CD4-positive, alpha-beta T cell (primary cell): ENCODE measurements at places on chromosomes 5 and 9.
A peak's percentile ranks its signal among the peaks of the same experiment; 100 is the strongest.

GRCh38 chr9:116939614-116940013 is 252.5 kb downstream of the TRIM32 start:
- DNase-seq: no peak

DNA sequence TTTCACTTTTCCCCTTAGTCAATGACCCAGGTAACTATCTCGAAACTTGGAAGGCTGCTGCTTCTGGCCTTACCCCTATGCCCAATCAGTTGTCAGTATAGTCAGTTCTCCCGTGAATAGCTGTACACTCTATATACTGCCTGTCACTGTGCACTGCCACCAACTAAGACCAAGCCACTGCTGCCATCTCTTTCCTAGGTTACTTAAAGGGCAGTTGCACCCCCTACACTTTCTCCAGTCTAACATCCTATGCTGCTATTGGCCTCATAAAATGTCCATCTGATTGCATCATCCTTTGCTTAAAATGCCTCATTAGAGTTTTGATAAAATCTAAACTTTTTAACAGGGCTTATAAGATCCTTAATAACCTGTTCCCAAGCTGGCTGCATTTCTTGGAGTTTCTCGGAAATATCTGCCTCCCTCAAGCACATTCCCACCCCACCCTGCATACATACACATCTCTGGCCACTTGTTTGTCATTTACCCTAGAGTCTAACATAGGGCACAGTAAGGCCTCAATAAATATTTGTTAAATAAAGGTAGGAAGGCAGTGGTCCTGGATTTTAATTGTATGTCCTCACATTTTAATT is 32.8 kb upstream of the TNFAIP8 start:
- no peak for DNase-seq

GRCh38 chr9:16815079-16815478 is 55.4 kb downstream of the BNC2 start:
- DNase-seq: no peak

GRCh38 chr5:123786411-123786810 is 274.4 kb downstream of the CSNK1G3 start:
- DNase-seq: no peak

DNA sequence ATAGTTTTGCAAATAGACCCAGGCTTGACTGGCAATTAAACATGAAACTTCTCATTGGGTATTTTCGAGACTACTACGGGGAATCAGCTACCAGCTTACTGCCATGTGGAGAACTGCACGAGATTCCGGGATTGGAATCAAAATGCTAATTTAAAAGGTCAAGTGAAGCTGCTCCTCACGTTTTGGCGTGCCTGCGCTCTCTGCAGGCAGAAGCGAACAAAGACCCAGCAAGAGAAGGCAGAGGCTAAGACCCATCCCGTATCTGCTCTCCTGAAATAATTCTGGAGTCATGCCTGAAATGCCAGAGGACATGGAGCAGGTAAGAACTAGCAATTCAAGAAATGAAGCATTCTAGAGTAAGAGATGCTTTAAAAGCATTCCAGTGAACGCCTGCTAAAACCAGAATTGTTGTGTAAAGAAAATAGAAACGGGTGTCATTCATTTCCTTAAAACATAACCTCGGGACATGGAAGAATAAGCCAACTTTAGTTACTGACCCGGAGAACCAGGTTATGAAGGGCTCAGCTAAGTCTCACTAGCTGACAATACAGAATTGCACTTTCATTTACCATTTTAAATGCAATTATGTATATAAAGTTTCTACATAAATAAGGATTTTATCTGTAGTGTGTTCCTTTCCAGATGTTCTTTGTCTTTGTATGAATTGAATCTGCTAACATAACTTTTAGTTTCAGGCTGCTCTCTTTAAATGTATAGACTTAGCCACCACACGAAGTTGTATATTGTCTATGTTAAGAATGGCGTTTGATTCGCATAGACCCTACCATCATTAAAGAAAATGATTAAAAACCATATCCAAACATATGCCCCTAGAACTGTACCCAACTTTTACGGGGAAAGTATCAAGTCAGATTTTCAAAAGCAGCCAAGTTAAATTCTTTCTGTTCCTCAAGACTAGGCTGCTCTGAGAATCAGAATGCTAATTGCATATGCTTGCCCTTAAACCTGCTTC is 2.0 kb upstream of the MAT2B start:
- peak; percentile 62 for DNase-seq

- DNase-seq: no peak
Measured at GRCh38 chr9:133640580-133641395, 4.6 kb downstream of the DBH start.

DNA sequence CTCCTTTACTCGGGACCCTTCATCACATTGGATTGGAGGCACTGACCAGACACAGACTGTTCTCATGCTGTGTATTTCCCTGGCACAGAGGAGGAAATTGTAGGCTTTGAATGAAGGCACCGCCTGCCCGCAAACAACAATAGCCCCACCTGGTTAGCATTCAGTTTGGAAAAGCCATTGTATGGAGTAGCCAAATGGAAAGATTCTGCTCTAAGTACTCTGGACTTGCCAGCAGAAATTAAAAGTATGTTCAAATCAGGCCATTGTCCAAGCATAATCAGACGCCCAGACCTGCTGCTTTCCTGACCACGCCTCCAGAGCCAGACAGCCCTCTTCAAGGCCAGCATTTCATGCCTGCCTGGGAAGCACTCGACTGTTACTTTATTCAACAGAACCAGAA is 8.0 kb upstream of the SEMA4D start:
- no peak for DNase-seq

- peak; percentile 87 for DNase-seq
Measured at GRCh38 chr5:132425009-132425937, 55.8 kb downstream of the SLC22A5 start.

GRCh38 chr9:106916466-106917235 is 53.7 kb downstream of the ZNF462 start:
- no peak for DNase-seq

DNA sequence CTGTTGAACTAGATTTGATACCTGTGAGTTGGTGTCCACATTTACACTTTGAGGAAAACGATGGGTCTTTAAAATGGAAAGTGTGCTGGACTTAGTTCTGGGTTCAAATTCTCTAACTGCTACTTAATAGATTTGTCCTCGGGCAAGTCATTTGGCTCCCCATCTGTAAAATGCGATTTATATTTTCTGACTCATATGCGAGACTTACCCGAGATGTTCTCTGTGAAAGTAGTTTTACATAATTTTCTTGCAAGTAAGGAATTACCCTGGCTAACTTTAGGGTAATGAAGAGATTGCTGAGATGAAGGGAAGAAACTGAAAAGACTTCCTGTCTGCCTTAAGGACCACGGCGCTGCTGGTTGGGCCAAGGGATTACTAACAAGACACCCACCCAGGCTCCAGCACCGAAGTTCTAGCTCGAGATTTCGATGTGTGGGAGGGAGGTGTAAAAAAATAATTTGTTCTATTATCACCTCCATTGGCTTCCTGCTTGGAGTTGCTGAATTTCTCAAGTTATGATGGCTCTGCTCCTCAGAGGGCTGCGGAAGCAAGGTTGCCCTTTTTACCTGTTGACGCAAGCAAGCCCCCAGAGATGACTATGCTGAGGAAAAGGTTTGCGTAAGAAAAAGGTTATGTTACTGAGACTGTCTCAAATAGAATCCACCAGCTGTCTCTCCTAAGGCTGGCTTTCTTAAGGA is 24.1 kb downstream of the PCSK1 start:
- DNase-seq: no peak

DNA sequence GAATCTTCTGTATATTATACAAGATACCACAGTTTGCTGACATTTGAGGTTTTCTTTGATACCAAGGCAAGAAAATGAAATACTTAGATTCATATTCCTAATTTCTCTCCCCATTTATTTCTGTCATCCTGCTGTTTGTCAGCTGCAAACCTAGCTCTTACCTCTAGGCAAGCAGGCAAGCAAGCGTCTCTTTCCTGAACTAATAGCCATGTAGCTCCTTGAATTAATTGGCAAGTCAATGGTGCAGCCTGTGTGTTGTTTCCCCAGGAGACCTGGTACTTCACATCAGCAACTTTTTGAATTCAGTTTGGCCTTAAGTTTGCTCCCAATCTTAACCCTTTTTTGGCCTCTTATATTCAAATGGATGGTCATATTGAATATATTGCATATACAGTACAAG is 573.6 kb upstream of the ARRDC3 start:
- DNase-seq: no peak

- DNase-seq: no peak
Measured at GRCh38 chr5:38538161-38538560, 18.3 kb downstream of the LIFR start.

- peak; percentile 58 for DNase-seq
Measured at GRCh38 chr9:93091453-93092081, 4.5 kb upstream of the CARD19 start.

- no peak for DNase-seq
Measured at GRCh38 chr5:38381361-38381760, 123.0 kb downstream of the EGFLAM start.

DNA sequence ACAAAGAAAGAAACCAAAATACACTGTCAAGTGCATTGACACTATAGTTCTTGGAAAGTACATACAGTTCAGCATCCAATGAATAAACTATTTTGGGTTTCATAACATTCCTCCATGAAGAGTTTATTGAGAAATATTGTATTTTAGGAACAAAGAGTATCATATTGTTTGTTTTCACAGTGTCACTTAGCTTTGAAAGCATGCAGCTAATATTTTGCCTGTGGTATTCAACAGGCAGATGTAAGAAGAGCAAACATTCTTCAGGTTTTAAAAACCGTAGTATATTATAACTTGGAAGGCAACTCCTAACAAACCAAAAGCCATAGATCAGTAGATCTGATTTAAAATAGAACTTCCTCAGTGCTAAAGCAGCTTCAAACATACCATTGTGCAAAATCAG is 4.5 kb downstream of the PRELID2 start:
- DNase-seq: no peak

DNA sequence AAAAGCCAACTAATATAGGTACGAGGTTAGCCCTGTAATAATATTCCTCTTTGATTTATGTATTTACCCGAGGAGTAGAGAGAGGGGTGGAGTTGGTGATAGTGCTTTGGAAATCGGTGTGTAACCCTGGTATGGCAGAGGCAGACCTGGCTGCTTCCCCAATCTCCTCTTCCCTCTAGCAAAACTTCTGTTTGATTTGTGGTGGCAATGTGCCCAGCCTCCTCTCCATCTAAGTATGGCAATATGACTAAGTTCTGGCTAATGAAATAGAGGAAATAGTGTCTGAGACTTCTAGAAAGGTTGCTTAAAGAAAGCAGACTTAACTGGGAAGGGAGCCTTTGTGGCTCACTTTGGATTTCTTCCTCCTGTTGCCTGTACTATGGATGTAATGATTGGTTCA is 491.1 kb downstream of the ENC1 start:
- DNase-seq: no peak

- DNase-seq: peak; percentile 14
Measured at GRCh38 chr5:157464519-157465171, 4.6 kb downstream of the NIPAL4 start.

DNA sequence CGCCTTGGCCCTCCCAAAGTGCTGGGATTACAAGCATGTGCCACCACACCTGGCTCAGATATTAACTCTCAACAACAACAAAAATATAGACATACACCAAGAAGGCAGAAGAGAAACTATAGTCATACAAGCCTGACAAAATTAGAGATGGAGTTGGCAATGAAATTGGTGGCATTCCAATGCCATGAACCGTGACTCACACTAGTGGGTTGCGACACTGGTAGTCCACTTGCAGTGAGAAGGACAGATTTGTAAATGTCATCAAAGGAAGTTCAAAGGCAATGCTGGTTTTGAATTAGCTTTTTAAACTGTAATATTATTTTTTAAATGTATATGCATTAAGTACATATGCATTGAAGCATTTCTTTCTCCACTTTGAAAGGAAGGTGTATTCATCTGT is 8.5 kb upstream of the DNAJC25 start:
- DNase-seq: no peak

DNA sequence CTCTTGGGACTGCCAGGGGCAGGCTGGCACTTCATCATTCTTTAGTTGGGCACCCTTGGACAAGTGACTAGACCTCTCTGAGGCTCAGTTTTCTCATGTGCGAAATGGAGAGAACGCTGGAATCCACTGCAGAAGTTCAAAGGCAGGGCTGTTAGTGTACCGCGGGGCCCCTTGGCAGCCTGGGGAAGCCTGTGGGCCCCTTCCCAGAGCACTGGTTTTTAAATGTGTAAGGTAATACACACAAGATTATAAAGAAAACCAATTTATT is 209.5 kb upstream of the MVB12B start:
- DNase-seq: no peak

DNA sequence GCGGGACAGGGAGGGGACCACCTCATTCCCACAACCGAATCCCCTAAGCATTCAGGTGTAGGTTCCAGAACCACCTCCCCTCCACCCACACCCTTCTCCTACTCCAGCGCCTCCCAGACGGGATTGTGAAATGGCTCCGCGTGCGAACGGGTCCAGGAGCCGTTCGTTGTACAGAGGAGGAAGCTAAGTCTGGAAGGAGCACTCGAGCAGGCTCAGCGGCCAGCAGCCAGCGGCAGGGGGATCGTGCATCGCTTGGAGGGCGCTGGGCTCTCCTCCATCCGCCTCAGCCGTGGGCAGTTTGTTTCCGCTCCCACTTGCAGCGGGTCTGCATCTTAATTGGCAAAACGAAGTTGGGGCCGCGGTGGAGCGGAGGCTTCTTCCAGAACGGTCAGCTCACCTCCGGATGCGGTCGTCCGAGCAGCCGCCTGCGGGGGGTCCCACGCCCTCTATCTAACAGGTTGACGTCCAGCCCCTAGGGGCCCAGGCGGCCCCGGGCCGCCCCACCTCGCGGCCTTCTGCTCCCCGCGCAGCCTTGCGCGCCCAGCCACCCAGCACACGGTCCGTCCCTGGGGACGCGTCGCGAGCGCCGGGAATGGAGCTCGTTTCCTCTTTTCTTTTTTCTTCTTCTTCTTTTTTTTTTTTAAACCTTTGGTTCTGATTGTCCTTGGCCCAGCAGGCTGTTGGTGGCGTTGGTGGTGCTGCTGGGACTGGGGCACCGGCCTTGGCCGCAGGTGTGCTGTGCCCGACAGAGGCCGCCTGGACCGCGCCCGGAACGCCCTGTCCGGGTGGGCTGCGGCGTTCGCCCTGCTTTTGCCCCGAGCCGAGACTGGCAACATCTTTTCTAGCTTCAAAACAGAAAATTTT is 3.9 kb upstream of the BARX1 start:
- DNase-seq: no peak

GRCh38 chr9:85729882-85730281 is 11.9 kb downstream of the AGTPBP1 start:
- no peak for DNase-seq

DNA sequence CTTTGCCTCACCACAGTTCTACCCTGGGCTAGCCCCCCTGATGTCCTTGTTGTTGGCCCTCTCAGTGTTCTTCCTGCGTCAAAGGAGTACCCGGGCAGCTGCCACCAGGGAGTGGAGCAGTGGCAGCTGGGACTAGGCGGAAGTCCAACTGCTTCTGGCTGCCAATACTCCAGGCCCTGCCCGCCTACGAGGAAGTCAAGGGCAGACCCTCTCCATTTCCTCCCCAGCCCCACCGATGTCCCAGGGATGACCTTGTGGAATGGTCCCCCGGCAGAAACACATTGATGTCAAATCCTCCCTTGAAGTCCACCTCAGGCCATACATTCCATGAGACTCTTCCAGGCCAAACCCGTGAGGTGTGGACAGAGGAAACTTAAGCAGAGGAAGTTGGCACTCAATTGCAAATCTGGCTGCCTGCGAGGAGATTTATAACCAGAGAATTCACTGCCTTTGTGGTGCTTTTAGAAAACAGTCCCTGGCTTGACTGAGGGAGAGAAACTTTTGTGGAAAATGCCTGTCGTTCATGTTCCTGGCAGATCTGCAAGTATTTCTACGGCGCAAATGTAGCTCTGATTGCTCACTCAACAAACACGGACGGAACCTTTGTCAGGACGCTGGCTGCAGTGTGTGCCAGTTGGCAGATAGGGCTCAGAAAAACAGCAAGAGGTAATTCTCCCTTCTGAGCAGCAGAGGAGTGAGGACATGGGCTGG is 339.7 kb downstream of the RAB3C start:
- DNase-seq: no peak

- DNase-seq: no peak
Measured at GRCh38 chr9:84829997-84830696, 160.6 kb downstream of the NTRK2 start.
